ENCODE measurements at places on chromosomes 3 and 15.
A peak's percentile ranks its signal among the peaks of the same experiment; 100 is the strongest.

DNA sequence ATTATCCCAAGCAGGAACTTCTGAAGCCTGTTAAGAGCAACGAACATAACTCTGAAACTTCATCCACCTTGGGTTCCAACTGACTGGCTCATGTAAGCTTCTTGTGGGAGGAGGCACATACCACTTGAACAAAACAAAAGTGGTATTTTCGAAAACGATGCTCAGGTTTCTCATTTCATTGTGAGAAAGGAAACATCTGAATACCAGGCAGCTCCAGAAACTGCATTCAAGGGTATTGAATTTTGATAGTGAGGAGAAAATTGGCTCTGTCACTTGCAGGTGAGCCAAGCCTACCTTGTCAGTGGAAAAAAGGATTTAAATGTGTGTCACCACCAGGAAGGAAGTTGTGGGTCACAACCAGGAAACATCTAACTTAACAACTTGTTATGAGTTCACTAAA, 218.1 kb upstream of the SATB1 start:
- DNase-seq: peak; percentile 73
- no peaks in the 10 kb centered on the region for H3K27me3 ChIP-seq
- H3K4me3 ChIP-seq: no peak overlapping the region

DNA sequence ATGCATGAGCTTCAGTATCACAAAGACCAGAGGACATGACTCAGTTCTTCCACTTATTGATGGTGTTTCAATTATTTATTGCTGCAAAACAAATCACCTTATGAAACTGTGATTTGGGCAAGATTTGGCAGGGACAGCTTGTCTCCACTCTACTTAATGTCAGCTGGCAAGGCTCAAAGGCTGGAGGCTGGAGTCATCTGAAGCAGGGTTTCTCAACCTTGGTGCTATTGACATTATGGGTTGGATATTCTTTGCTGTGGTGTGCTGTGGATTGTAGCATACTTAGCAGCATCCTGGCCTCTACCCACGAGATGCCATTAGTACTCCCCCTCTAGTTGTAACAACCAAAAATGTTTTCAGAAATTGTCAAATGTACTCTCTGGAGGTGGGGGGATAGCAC, 138.8 kb upstream of the PEX5L start:
- no peaks in the 10 kb centered on the region for H3K27me3 ChIP-seq
- no peak overlapping the region for H3K4me3 ChIP-seq
- DNase-seq: no peak

DNA sequence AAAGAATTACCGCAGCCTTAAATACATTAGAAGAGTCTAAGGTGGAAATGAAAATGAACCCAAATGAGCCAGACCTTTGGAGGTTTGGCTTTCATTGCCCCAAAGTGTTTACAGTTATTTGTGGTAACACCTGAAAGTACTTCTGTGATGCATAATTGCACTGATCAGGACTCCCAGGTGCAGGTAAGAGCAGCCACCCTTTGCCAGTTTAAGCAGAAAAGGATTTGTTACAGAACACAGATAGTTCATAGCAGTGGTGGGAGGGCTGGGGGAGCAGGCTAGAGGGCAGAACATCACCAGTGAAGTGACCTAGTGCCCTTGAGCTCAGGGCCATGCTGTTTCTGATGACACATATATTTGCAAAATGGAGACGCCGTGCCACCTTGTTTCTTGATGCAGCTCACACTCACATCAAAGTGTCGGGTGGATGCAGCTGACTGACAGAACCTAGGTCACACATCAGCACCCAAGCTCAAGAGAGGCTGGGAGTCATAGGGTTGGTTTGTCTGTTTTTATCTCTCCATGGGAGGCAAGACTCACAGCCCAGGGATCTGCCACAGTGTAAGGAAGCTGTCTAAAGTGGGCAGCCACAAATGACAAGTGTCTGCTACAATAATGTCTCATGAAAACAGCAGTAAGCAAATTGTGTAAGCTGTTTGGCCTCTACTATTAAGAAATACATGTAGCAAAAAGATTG, 49.1 kb downstream of the NEK11 start:
- peak; percentile 93 for DNase-seq
- peak overlapping the region; percentile 89 for H3K27ac ChIP-seq
- H3K27me3 ChIP-seq: 0 out of 2 replicates have a peak, but pooled peaks cover 4% of the 10 kb centered on the region
- H3K4me1 ChIP-seq: peaks cover 32% of the 10 kb centered on the region

- H3K4me3 ChIP-seq: no peak overlapping the region
- H3K27ac ChIP-seq: no peak overlapping the region
- no peaks in the 10 kb centered on the region for H3K27me3 ChIP-seq
- no peaks in the 10 kb centered on the region for H3K36me3 ChIP-seq
- no peak for DNase-seq
- no peaks in the 10 kb centered on the region for H3K4me1 ChIP-seq
Measured at GRCh38 chr3:187403768-187404288, 35.6 kb downstream of the RTP4 start.

- no peak overlapping the region for H3K27ac ChIP-seq
- no peak overlapping the region for H3K4me3 ChIP-seq
- DNase-seq: no peak
- no peaks in the 10 kb centered on the region for H3K4me1 ChIP-seq
Measured at GRCh38 chr3:54846119-54846518, 81.7 kb downstream of the LRTM1 start.

GRCh38 chr3:36244728-36245127, 135.6 kb upstream of the STAC start:
- DNase-seq: no peak
- H3K4me3 ChIP-seq: no peak overlapping the region
- no peak overlapping the region for H3K27ac ChIP-seq
- no peaks in the 10 kb centered on the region for H3K36me3 ChIP-seq

DNA sequence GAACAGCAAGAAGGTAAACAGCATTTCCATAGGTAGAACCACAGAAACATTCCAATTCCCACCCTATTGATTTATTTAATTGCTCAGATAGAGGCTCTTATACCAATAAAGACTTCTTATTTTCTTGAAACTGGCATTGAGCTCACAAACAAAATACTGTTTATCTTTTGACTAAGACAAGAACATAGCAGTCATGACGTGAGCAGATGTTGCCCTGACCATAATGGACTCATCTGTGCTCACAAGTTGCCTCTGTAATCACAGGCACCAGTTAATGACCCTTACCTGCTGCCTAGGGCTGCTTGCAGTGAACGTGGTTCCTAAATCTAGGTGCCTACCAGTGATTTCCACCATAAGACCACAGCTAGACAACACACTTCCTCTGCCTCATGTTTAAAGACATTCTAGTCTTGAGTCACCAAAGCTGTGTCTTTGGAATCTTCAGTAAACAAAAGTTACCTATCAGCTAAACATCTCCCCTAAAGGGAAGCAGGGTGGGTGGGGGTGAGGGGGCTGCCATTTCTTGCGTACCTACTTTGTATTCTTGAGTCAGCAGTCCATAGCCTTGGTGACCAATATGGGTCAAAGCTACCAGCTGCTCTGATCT, 2.1 kb downstream of the FYCO1 start:
- no peak overlapping the region for H3K27ac ChIP-seq
- peaks cover 15% of the 10 kb centered on the region for H3K4me1 ChIP-seq
- H3K36me3 ChIP-seq: no peaks in the 10 kb centered on the region
- DNase-seq: no peak

DNA sequence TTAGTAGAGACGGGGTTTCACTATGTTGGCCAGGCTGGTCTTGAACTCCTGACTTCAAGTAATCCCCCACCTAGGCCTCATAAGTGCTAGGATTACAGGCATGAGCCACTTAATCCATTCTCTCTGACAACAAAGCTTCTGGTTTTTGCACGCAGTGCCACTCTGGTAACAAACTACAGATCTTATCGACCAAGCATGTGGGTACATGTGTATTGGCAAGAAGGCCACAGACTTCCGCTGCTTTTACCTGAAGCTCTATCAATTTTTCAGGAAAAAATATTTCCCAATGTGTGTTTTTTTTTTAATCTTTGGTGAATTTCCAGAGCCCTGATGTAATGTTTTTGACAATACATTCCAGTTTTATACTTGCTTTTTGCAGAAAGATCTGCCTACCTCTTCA, 182.5 kb downstream of the PCCB start:
- H3K27ac ChIP-seq: no peak overlapping the region
- no peaks in the 10 kb centered on the region for H3K27me3 ChIP-seq
- 0 out of 2 replicates have a peak, but pooled peaks cover 3% of the 10 kb centered on the region for H3K36me3 ChIP-seq
- no peaks in the 10 kb centered on the region for H3K4me1 ChIP-seq

DNA sequence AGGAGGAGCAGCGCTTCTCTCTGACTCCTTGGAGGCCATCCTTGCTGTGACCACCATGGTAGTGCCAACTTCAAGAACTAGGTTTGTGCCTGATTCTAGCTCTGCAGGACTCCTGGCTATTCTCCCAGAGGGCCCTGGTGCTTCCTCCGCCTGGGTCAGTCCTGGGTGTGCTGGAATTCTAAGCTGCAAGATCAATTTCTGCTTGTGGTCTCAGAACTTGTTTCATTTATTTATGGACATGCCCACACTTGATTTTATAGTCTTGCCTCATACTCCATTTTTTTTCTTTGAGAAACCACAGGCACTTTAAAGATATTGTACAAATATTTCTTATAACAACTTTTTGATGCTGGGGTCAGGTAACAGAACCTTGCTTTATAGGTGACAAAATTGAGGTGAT, 87.6 kb downstream of the PDCD6IP start:
- H3K27me3 ChIP-seq: no peaks in the 10 kb centered on the region
- no peaks in the 10 kb centered on the region for H3K4me1 ChIP-seq
- DNase-seq: no peak
- H3K36me3 ChIP-seq: no peaks in the 10 kb centered on the region
- no peak overlapping the region for H3K4me3 ChIP-seq
- no peak overlapping the region for H3K27ac ChIP-seq

GRCh38 chr15:89115547-89115946, 27.3 kb downstream of the ABHD2 start:
- H3K36me3 ChIP-seq: no peaks in the 10 kb centered on the region
- peak; percentile 98 for DNase-seq
- peak overlapping the region; percentile 54 for H3K4me3 ChIP-seq
- peaks cover 83% of the 10 kb centered on the region for H3K4me1 ChIP-seq
- no peaks in the 10 kb centered on the region for H3K27me3 ChIP-seq

- DNase-seq: no peak
- peak overlapping the region; percentile 92 for H3K27ac ChIP-seq
- no peaks in the 10 kb centered on the region for H3K27me3 ChIP-seq
- H3K4me3 ChIP-seq: peak overlapping the region; percentile 89
- peaks cover 27% of the 10 kb centered on the region for H3K4me1 ChIP-seq
- no peaks in the 10 kb centered on the region for H3K36me3 ChIP-seq
Measured at GRCh38 chr3:45597171-45597570, 2.6 kb downstream of the LIMD1 start.

GRCh38 chr15:68365140-68365745, 66.7 kb downstream of the ITGA11 start:
- H3K36me3 ChIP-seq: no peaks in the 10 kb centered on the region
- no peaks in the 10 kb centered on the region for H3K4me1 ChIP-seq
- H3K27me3 ChIP-seq: no peaks in the 10 kb centered on the region
- no peak overlapping the region for H3K4me3 ChIP-seq
- no peak overlapping the region for H3K27ac ChIP-seq

Data from MM.1S (cell line).